Progenitor cell of endocrine pancreas (in vitro differentiated cells): ENCODE measurements at places on chromosomes 13 and 19. TPM values are rescaled to one million over a fixed set of nuclear protein-coding genes. Genes with fewer than 3 reads are reported as not detected.
A peak's percentile ranks its signal among the peaks of the same experiment; 100 is the strongest.

The C19orf67 gene
- 0.43 TPM in 1 of 2 replicates, not detected in the other for total RNA-seq

DNA sequence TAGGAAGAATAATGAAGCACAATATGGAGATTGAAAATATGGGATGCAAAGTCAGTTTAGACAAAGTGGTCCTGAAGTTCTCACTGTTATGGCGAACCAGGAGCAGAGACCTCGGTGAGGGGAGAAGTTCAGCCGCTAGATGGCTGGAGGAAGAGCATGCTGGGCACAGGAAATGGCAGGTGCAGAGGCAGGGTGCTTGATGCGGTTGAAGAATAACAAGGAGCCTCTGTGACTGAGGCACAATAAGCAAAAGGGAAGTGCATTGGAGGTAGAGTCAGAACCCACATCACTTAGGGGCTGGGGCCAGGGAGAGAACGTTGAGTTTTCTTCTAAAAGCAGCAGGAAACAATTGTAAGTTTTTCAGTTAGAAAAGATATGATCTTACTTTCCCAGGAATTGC is 1725.2 kb downstream of the EFNB2 start:
- no peak overlapping the region for H3K4me3 ChIP-seq
- DNase-seq: no peak
- no peaks in the 10 kb centered on the region for H3K27me3 ChIP-seq
- H3K4me1 ChIP-seq: no peaks in the 10 kb centered on the region
- H3K27ac ChIP-seq: no peak overlapping the region

- peaks cover 78% of the 10 kb centered on the region for H3K27me3 ChIP-seq
- no peaks in the 10 kb centered on the region for H3K36me3 ChIP-seq
- peak overlapping the region; percentile 63 for H3K4me3 ChIP-seq
- DNase-seq: no peak
- H3K27ac ChIP-seq: no peak overlapping the region
Measured at GRCh38 chr13:99969919-99970650, 1.5 kb downstream of the ZIC5 start.

The CGB8 gene
- not detected in 2 replicates for total RNA-seq

- H3K27ac ChIP-seq: no peak overlapping the region
- H3K4me3 ChIP-seq: peak overlapping the region; percentile 33
- H3K36me3 ChIP-seq: peaks cover 1% of the 10 kb centered on the region
- H3K4me1 ChIP-seq: peaks cover 12% of the 10 kb centered on the region
- no peaks in the 10 kb centered on the region for H3K27me3 ChIP-seq
- no peak for DNase-seq
Measured at GRCh38 chr19:780935-781334, 16.3 kb upstream of the PTBP1 start.

DNA sequence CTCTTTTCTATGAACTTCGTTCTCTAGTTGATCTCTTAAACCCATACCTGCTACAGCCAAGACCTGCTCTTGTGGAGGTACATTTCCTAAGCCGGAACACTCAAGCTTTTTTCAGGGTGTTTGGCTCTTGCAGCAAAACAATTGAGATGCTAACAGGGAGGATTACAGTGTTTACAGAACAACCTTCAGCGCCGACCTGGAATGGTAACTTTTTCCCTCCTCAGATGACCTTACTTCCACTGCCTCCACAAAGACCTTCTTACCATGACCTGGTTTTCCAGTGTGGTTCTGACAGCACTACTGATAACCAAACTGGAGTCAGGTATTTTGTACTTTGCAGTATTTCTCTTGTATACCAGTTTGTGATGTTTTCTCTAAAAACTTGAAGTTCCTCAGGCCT is 506 bp downstream of the KCNRG start:
- H3K4me1 ChIP-seq: peaks cover 13% of the 10 kb centered on the region
- H3K4me3 ChIP-seq: no peak overlapping the region
- no peaks in the 10 kb centered on the region for H3K27me3 ChIP-seq
- DNase-seq: no peak

DNA sequence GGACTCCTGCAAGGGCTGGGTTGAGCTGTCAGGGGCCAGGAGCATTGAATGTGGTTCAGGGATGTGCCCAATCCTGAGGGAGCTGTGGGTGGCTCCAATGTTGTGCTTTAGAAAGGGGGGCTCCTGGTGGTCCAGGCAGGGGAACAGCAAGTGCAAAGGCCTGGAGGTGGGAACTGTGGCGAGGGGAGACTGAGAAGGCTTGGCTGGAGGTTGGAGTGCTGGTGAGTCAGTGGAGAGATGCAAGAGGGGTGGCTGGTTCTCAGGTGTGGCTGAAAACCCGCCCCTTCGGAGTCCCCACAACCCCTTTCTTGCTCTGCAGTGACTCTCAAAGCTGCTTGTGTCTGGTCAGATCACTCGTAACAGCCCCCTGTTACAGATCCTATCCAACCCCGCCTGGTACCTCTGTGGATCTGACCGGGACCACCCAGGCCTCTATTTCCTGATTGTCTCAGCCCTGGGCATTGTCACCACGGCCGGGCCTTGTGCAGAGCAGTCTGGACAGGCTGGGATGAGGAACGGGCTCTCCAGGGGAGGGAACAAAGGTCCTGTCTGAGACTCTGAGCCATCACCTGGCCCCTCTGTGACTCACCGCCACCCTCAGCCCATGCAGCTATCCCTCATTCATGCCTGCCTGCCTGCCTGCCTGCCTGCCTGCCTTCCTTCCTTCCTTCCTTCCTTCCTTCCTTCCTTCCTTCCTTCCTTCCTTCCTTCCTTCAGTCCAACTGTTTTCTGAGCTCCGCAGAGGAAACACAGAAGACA is 1.4 kb upstream of the KCNN1 start:
- peaks cover 24% of the 10 kb centered on the region for H3K27me3 ChIP-seq
- no peak for DNase-seq
- peak overlapping the region; percentile 2 for H3K27ac ChIP-seq
- H3K4me1 ChIP-seq: peaks cover 7% of the 10 kb centered on the region

- no peak for DNase-seq
- no peak overlapping the region for H3K4me3 ChIP-seq
- H3K4me1 ChIP-seq: no peaks in the 10 kb centered on the region
- H3K27ac ChIP-seq: no peak overlapping the region
- peaks cover 3% of the 10 kb centered on the region for H3K27me3 ChIP-seq
Measured at GRCh38 chr13:33032037-33032625, 15.9 kb downstream of the KL start.

DNA sequence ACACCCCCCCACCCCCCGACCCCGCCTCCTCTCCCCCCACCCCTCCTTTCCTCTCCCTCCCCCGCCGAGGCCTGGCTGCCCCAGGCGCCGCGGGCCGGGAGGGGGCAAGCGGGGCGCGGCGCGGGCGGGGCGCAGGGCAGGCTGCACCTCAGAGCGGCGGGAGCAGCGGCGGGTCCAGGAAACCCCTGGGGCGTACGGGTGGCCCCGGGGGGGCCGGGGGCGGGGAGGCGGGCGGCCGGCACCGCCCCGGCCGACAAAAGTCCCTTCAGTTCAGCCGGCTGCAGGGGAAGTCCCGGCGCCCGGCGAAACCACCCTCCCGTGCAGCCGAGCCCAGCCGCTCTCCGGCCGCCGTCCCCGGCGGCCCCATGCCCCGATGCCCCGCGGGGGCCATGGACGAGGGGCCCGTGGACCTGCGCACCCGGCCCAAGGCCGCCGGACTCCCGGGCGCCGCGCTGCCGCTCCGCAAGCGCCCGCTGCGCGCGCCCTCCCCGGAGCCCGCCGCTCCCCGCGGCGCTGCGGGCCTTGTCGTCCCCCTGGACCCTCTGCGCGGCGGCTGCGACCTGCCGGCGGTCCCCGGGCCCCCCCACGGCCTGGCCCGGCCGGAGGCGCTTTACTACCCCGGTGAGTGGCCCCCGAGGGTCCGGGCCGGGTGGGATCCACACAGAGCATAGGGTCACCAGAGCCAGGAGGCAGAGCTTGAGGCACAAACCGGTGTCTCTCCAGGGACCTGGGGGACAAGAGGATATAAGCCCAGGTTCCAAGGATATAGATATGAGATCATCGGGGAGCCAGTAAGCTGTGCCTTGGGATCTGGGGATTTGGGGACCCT is at the start of gene BCL3:
BCL3 (plus strand) TSS at position 283 of the 829 bp plus-strand sequence; CDS start at position 366, 83 bp downstream.
- no peaks in the 10 kb centered on the region for H3K36me3 ChIP-seq
- DNase-seq: no peak
- H3K4me1 ChIP-seq: peaks cover 11% of the 10 kb centered on the region
- H3K4me3 ChIP-seq: peak within 1 kb of the TSS; percentile 77

The RASL11A gene
- 4.2 and 5.8 TPM in 2 replicates for total RNA-seq

DNA sequence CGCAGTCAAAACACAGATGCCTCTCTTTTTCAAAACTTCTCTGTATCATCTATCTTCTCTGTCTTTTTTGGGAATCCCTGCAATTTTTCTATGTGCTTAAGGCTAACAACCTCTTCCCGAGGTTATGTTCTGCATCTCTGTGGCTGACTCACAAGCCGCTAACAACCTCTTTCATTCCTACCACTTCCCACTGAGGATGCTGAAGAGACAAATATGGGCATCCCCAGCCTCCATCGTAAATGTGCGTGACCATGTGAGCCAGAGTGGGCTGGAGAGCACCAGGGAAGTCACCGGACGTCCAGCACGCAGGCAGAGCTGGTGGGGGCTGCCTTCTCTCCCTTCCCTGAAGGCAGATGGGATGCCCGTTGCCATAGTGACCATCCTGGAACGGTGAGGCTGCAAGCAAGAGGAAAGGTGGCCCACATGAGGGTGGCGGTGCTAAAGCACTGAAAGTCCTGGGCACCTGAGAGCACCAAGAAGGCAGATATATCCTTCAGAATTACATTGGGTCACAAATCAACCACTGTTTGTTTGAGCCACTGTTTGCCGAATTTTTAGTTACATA is 122.8 kb downstream of the SHISA2 start:
- peaks cover 2% of the 10 kb centered on the region for H3K4me1 ChIP-seq
- no peaks in the 10 kb centered on the region for H3K36me3 ChIP-seq
- no peak overlapping the region for H3K27ac ChIP-seq
- H3K4me3 ChIP-seq: no peak overlapping the region
- peaks cover 22% of the 10 kb centered on the region for H3K27me3 ChIP-seq
- DNase-seq: no peak

- H3K4me1 ChIP-seq: no peaks in the 10 kb centered on the region
- no peak overlapping the region for H3K4me3 ChIP-seq
- no peaks in the 10 kb centered on the region for H3K27me3 ChIP-seq
- no peak overlapping the region for H3K27ac ChIP-seq
- no peak for DNase-seq
- no peaks in the 10 kb centered on the region for H3K36me3 ChIP-seq
Measured at GRCh38 chr13:83168590-83168989, 713.7 kb downstream of the SLITRK1 start.

DNA sequence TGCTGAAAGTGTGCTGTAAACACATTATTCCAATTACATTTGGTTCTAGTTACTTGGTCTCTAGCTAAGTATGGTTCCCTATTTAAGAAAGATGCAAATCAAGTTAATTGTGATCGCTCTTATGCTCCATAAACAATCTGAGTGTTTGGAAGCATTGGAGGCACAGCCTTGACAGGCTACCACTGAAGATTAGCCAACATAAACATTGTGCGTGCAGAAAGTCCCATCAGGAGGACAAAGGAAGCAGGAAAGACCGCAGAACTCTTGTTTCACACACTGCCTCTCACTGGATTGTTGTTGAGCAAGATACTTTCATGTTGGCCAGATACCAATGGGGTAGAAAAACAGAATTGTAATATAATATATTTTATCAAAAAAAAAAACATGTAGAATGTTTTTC is 814.4 kb downstream of the EFNB2 start:
- no peak overlapping the region for H3K4me3 ChIP-seq
- H3K27ac ChIP-seq: no peak overlapping the region
- DNase-seq: no peak
- no peaks in the 10 kb centered on the region for H3K27me3 ChIP-seq

The NOTCH3 gene
- 201 and 203 TPM in 2 replicates for total RNA-seq

DNA sequence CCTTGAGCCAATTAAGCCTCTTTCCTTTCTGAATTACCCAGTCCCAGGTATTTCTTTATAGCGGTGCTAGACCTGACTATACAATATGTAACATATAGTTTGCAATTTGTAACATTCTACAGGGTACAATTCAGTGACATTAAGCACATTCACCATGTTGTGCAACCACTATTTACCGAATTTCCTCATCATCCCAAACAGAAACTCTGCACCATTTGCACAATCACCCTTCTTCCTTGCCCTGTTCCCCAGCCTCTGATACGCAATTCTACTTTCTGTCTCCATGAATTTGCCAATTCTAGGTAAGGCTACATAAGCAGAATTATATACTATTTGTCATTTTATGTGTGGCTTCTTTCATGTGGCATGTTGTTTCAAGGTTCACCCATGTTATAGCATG is 13.7 kb upstream of the SIGLEC10 start:
- H3K36me3 ChIP-seq: no peaks in the 10 kb centered on the region
- H3K4me1 ChIP-seq: no peaks in the 10 kb centered on the region
- no peak overlapping the region for H3K27ac ChIP-seq

GRCh38 chr19:6887316-6887715 is at the start of gene ADGRE1:
ADGRE1 (plus strand) TSS chr19:6887579; CDS start chr19:6887609, 30 bp downstream.
- H3K4me1 ChIP-seq: no peaks in the 10 kb centered on the region
- DNase-seq: no peak
- no peak within 1 kb of the TSS for H3K27ac ChIP-seq
- no peaks in the 10 kb centered on the region for H3K27me3 ChIP-seq
- peaks cover 1% of the 10 kb centered on the region for H3K36me3 ChIP-seq

The ERICH6B gene
- not detected in 2 replicates for total RNA-seq

GRCh38 chr19:48365602-48366001 is 1.4 kb downstream of the SYNGR4 start:
- H3K27ac ChIP-seq: no peak overlapping the region
- H3K27me3 ChIP-seq: no peaks in the 10 kb centered on the region
- H3K4me3 ChIP-seq: no peak overlapping the region

GRCh38 chr19:49333418-49333805 is 1.8 kb upstream of the CD37 start:
- H3K4me1 ChIP-seq: peaks cover 8% of the 10 kb centered on the region
- peaks cover 10% of the 10 kb centered on the region for H3K36me3 ChIP-seq
- no peaks in the 10 kb centered on the region for H3K27me3 ChIP-seq
- H3K27ac ChIP-seq: peak overlapping the region; percentile 76
- no peak overlapping the region for H3K4me3 ChIP-seq

The ZNF331 gene
- 29.0 and 29.9 TPM in 2 replicates for total RNA-seq

DNA sequence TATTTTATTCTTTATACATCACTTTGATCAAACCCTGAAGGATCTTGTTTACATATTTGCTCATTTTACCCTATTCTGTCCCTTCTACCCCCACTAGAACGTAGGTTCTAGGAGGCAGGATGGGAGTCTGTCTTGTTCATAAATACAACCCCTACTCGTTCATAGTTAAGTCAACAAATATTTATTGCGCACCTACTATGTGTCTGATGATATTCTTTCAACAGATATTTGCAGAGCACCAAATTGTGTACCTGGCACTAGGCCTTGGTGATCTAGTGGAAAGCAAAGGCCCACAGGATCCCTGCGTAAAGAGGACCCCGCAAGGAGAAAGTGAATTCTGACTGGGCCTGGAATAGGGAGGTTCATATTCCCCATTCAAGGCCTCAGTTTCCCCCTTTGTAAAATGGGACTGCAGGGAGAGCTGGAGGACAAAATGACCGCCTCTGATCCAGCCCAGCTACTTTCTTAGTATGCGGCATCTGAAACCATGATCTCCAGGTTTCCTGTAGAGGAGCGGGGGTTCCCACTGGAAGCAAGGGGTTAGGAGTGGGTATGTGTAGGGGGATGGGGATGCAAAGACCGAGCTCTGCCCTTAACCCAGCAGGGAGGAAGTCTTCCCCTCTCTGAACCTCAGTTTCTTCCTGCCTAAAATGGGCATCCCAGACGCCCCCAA is 534 bp upstream of the GEMIN7 start:
- no peak for DNase-seq
- H3K36me3 ChIP-seq: peaks cover 2% of the 10 kb centered on the region
- peaks cover 22% of the 10 kb centered on the region for H3K4me1 ChIP-seq
- peak overlapping the region; percentile 93 for H3K4me3 ChIP-seq
- no peak overlapping the region for H3K27ac ChIP-seq

GRCh38 chr13:39913928-39914327 is 258.5 kb downstream of the COG6 start:
- H3K27ac ChIP-seq: no peak overlapping the region
- H3K4me3 ChIP-seq: no peak overlapping the region
- peaks cover 6% of the 10 kb centered on the region for H3K27me3 ChIP-seq
- no peak for DNase-seq
- H3K4me1 ChIP-seq: peaks cover 8% of the 10 kb centered on the region
